ENCODE measurements at places on chromosomes 4 and X. TPM values are rescaled to one million over a fixed set of nuclear protein-coding genes. Genes with fewer than 3 reads are reported as not detected.

GRCh38 chr4:110632506-110633357 is 9.9 kb upstream of the PITX2 start:
- DNase-seq = no peak

DNA sequence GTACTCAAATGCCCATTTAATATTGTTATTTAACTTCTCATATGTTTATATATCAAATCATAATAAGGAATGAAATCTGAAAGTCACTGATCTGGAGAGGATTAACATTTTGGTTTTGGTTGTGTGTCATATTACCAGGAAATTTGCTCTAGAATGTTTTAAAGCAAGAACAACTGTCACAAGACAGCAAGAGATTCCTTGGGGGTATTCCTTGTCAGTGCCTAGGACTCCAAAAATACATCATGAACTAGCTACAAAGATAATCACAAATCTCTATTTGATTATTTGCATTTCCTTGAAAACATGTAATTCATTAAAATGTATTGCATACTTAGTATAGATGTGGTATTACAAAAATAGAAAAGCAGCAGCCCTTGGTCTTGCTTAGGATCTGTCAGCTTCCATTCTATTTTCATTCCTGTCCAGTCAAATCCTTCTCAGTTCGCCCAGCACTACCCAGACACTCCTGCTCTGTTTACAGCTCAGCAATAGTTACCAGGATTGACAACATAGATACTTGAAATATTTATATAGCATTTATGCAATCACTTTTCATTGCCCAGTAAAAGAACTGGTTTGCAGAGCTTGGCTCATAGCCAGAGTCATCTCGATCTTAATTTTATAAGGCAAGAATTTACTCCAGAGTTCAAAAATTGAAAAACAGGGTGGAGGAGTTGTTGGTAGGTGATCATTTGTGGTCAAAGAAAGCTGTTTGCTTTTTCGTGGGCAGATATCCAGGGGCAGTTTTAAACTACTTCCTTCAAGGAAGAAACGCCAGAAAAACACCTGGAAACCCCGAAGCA is 9.2 kb upstream of the BMP3 start:
- no peak for DNase-seq

- no peak for DNase-seq
Observed at GRCh38 chr4:147526272-147526654, 45.4 kb downstream of the EDNRA start.

DNA sequence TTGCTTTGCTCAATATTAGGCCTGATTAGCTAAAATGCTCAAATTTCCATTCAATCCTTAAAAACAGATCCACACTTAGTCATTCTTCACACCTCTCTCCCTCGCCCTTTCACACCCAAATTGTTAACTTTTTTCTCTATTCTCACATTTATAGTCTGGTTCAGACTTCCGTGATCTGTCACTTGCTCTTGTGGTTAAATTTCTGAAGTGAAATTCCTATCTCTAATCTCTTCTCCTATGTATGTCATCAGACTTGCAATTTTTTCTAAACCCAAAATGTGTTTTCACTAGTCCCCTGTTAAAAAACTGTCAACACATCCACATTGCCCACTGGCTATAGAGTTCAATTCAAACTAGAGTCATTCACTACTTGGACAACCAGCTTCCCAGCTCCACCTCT is 63.2 kb downstream of the SNCA start:
- no peak for DNase-seq

DNA sequence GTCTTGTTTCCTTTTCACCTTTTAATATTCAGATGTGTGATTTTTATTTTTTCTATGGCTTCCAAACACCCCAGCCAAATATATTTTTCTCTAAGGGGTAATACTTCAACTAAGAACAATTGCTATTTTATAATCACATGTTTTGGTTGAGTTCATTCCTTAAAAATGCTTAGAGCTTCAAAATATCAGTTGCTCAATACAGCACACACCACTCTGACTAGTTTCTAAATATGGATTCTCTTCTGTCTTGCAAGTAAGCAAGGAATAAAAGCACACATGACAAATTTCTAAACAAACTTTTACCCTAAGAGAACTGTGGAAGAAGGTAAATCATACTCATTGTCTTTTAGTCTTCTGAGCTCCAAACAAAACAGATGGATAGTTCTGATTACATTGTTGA is 27.2 kb downstream of the ANTXR2 start:
- DNase-seq = no peak

Gene MGST2
- polyA plus RNA-seq = 56.1 TPM

DNA sequence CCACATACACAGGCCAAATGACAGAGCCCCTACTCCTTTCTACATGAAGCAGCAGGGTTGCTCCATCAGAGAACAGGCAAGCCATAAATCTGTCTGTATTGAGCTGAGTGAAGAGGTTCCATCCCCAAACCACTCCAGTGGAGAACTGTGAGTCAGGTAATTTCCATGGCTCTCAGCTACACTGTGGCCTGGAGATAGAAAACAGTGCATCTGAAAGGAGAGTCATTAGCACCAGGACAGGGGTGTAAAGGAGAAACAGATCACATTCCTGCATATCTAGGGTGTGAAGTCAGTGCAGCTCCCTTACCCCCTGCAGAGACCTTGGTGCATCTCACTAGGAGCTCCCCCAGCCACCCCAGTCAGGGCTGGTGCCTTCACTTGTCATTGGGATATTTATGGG is 314.7 kb downstream of the CHIC1 start:
- no peak for DNase-seq

DNA sequence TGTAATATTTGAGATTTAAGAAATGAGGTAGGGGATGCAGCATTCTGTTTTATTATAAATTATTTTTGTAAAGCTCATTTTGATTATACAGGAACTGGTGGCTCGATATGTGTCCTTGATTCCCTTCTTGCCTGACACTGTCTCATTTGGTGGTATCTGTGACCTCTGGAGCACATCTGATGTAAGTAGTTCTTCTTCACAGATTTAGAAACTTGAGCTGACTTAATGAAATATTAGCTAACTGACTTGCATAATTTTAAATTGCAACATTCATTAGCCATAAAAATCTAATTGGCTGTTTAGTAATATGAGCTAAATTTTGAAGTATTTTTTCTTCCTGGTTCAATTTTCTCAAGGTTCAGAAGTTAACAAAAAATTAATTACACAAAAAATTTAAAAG is 69.1 kb downstream of the FBXL5 start:
- DNase-seq = no peak

GRCh38 chr4:154954117-154954516 is 173.0 kb downstream of the RBM46 start:
- DNase-seq = no peak

DNA sequence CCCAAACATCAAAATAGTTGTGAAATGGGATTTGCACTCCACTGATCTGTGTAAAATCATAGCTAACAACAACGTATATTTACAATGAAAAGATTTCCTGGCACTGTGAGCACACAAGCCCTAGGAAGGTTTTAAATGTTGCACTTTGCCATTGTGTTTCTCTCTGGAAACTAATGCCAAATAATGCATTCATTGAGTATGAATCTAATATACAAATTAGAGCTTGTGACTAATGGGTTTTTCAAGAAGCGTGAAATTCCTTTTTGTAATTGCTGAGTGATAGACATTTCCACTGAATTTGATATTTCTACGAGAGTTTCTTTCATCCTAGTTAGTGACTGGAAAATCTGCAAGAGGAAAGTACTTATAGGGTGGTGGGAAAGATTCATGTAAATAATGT is 135.9 kb downstream of the COL25A1 start:
- DNase-seq = no peak

GRCh38 chr4:37358748-37359147 is 114.2 kb downstream of the NWD2 start:
- DNase-seq = no peak

DNA sequence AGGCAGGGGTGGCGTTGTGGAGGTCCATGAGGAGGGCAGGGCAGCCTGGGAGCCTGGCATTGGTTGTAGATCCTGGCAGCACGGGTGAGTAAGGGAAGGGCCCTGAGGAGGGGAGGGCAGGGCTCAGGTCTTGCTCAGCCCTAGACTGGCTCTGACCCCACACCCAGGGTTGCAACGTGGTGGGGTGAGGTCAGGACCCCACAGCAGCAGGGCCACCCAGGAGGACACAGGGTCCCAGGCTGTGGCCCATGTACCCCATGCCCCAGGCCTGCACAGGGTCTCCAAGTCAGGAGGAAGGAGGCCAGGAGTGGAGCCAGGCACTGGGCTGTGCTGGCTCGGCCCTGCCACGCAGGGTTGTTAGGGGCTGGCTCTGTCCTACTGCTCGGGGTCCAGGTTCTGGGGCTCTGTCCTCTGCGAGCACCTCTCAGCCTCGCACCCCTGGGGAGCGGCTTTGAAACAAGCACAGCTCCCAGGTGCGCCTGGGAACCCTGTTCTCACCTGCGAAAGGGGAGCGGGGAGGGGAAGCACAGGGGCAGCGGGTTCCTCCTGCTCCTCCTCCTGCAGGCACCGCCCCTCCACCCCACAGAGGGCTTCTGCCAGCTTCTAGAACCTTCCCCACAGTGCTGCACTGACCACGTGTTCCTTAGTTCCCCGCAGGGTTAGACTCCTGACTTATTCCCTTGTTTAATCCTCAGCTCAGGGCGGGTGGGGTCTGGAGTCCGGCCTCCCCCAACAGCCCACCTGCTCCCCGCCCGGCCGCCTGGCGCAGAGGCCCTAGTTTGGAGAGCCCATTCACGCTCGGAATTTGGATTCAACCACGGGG is 20.4 kb downstream of the MSANTD1 start:
- DNase-seq = no peak

Gene IL2
- not detected for polyA plus RNA-seq

Gene F8A2
- polyA plus RNA-seq = not detected

GRCh38 chrX:133654811-133655210 is 239.5 kb upstream of the GPC4 start:
- no peak for DNase-seq

DNA sequence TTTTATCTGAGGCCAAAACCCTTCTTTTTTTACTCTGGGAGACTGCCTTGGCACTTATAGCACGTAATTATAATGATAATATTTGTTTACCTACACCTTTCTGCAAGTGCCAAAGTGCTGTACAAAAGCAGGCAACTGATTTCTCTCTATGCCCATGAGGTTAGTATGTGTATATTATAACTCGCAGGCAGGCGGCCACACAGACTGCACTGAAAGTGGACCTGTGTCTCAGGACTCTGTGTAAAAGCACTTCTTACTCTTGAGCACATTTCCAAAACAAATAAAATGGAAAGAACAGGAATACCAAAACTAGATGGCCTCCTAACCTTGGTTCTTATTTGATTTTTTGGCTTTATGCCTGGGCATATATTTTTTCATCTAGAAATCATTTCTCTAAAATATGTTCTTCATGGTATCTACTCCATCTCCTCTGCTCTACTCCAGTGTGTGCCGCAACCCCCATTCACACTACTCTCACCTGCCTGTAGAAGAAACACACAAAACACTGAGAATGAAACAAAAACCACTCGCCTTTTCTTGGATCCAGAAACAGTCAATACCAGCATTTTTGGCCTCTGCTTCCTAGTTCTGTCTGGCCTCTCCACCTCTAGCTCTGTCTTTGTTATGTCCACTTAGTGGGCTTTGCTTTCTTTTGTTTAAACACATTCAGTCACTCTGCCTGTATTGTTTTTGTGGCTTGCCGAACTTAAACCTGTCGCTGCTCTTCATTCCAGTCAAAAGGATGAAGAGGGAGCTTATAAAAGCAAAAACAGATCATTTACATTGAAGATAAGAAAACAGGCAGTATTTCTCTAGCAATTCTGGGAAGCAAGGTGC is 934.5 kb upstream of the TENM3 start:
- no peak for DNase-seq

DNA sequence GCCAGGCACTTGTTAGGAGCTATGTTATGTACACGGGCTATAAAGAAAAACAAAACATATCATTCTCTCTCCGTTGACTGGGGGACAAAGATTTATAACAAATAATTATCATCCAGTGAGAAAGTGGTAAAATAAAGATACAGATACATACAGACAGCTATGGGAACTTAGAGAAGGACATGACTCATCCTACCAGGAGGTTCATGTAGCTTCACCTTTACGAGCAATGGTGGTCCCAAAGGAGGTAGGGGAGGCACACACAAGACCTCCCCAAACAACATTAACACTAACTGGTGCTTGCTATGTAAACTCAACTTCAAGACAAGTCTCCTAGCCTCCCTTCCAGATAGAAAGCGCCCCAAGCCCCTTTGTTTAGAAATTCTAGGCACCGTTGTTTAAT is 8.9 kb downstream of the AMBN start:
- no peak for DNase-seq

DNA sequence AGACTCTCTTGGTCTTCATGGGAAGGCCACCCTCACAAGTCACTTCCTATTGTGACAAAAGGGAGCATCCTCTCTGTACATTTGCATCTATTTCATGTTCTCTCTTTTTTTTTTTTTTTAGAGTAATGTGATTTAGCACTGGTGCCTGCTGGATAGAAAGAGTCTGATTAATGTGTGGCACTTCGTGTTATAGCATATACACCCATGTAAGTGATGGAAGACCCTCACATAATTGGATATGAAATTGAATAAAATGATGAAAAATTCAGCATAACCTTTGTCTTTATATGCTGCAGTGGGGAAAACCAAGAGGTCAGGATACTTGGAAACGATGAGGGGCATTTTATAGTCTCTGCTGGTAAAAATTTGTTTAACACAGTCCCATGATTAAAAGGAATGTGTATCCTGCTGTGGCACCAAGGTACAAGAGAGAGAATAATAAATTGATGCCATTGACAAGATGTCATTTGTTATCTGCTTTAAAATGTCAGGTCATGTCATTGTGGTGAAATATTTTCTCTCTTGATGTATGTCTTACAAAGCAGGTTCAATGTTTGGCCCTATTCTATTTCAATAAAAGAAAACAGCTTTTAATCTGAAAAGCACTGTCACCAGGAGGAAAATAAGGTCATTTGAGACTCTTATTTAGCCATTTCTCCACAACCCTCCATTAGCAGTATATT is 1115.4 kb downstream of the STPG2 start:
- no peak for DNase-seq

Gene CNKSR2
- 1.7 TPM for polyA plus RNA-seq

Gene CSAG1
- polyA plus RNA-seq = not detected

GRCh38 chrX:99572711-99573110 is 837.4 kb downstream of the PCDH19 start:
- DNase-seq = no peak

DNA sequence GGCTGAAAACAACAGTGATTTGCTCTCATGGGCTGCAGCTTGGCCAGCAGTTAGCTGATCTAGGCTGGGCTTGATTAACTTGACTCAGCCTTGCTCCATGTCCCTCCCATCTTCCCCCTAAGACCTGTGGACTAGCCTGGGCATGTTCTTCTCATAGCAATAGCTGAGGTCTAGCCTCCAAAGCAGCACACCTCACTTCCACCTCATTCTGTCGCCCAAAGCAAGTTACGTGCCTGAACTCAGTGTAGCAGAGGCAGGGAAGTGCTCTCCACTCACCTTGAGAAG is 62.2 kb downstream of the EVC start:
- no peak for DNase-seq

Gene MGAT4D
- polyA plus RNA-seq = not detected

Gene TMSB4X
- polyA plus RNA-seq = 2,984 TPM

- no peak for DNase-seq
Observed at GRCh38 chrX:53718073-53718472, 31.6 kb upstream of the HUWE1 start.

Gene CMC4
- 10.5 TPM for polyA plus RNA-seq

GRCh38 chr4:788636-789297 is 37.2 kb downstream of the CPLX1 start:
- DNase-seq = no peak

- no peak for DNase-seq
Observed at GRCh38 chrX:47093248-47093647, 15.0 kb downstream of the RGN start.
